ENCODE measurements at places on chromosomes 11 and 22.
A peak's percentile ranks its signal among the peaks of the same experiment; 100 is the strongest.

DNA sequence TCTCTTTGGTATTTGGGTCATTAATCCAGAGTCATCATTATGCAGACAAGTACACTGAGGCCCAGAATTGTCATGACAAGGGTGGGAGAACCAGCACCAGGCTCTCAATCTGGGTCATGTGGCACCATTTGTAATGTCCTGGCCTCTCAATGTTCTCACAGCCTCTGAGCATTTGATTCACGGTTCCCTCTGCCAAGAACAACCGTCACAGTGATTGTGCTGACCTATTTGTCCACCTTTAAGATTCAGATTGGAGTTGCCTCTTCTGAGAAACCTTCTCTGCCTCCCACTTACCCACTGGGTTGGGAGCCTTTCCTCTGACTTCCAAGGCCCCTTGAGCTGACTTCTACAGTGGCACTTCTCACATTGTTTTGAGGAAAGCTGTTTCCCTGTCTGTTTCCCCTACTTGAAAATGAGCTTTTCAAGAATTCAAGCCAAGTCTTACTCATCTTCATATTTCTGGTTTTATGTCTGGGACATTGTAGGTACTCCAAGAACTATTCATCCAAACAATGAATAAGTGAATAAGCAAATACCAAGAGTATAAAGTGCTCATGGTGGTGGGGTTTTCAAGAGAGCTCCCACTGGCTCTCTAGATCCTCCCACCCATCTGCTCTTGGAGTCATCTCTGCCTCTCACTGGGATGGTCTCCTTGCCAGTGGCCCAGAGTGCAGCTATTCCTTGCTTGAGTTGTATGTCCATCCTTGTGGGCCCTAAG is 126.4 kb upstream of the E2F8 start:
- no peak for DNase-seq

DNA sequence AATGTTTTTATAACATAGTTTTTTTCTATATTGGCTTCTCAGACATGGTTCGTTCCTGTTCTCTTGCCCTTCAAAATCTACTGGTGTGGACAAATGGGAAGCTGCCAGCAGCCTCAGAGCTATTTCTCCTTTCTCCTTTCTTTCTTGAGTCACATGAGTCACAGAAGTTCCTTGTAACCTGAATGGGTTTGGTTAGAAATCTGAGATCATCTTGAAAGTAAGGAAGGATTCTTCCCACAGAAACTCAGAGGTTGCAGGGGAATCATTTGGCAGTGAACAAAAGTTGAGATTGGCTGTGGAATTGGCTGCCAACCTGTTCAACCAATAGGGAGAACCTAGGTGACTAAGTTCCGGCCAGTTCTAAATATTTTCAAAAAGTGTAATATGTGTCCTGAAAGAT is 12.5 kb downstream of the PLET1 start:
- no peak for DNase-seq

GRCh38 chr11:65311170-65311678 is 3.4 kb upstream of the CDC42EP2 start:
- no peak for DNase-seq

DNA sequence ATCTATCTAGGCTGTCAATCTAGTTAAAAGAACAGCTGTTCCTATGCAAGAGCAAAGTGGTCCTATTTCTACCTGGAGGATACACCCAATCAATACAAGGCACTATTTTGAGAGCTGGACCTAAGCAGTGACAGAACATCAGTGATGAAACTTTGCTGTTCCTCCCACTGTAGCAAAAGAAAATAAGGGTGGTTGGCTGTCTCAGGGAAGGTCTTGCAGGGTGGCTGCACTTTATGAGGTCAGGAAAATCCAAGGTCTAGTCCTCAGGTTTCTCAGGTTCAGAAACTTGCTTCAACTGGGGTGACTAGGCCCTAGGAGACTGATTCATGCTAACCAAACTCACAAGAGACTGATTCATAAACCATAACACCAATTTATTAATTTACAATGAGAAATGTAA is 11.6 kb downstream of the CPSF7 start:
- no peak for DNase-seq

GRCh38 chr22:37985751-37986281 is 1.5 kb upstream of the SOX10 start:
- no peak for DNase-seq

- DNase-seq: no peak
These were observed 318.1 kb upstream of the PITPNB start for GRCh38 chr22:28237112-28237511.

- no peak for DNase-seq
These were observed 10.5 kb downstream of the GRIK4 start for GRCh38 chr11:120522021-120522420.

- DNase-seq: no peak
These were observed 8.5 kb downstream of the SPON1 start for GRCh38 chr11:13970986-13971385.

GRCh38 chr11:65116370-65117205 is 913 bp downstream of the ZNHIT2 start:
- peak; percentile 70 for DNase-seq

- no peak for DNase-seq
These were observed 154.3 kb downstream of the MSANTD4 start for GRCh38 chr11:105867742-105868141.

- DNase-seq: no peak
These were observed 33.1 kb upstream of the DEPDC7 start for GRCh38 chr11:32982626-32983025.

- no peak for DNase-seq
These were observed 29.0 kb upstream of the NELL1 start for GRCh38 chr11:20640401-20640800.

GRCh38 chr11:25992294-25992693 is 339.6 kb upstream of the ANO3 start:
- no peak for DNase-seq

DNA sequence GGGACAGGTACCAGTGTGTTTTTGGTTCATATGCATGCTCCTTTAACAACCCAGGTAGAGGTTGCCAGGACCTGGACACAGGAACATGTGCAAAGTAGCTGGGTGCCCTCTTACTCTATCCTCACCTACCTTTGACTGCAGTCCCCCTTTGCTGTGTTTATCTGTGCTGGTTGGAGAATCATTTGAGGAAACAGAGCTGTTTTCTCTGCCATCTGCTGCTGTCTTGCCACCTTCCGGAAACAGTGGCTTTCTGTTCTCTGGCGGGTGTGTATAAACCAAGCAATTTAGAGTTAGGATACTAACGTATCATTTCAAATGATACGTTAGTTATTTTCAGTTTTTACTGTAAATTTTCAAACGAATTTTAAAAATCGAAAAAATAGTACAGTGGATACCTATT is 171.9 kb upstream of the TTC12 start:
- no peak for DNase-seq

DNA sequence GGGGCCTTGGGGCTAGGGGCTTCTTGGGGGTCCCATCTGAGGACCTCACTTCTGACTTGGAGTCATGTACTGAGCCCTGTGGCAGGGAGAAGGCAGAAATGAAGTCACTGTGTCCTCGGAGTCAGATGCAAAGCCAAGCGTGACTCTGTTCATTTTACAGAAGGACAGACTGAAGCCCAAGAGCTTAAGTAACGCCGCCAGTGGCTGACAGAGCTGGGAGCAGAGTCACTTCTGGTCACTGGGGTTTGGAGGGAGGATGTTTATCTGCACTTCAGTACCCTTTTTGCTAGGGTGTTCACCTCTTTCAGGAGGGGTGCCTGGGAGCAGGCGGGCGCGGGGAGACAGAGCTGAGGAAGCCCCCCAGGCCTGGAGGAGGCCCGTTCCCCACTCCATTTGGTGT is 10.7 kb downstream of the CD6 start:
- DNase-seq: no peak

- no peak for DNase-seq
These were observed 38.2 kb downstream of the CYB5R2 start for GRCh38 chr11:7635137-7635536.

DNA sequence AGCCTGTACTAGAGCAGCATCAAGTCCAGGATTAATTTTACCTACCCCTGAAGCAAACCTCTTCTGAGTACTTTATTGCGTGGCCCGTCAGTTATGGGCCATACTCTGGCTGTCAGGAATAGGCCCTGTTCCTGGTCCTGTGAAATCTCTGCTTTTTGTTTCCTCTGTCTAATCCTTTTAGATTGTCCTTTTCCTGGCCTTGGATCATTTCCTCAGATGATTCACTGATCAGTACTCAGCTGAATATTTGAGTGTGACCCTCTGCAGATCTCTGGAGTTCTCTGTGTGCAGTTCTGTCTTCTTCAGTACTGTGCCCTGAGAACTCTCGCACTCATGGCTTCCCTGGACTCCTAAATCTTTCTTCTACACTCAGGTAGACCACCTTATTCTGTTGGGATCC is 123.5 kb downstream of the UVRAG start:
- DNase-seq: no peak

DNA sequence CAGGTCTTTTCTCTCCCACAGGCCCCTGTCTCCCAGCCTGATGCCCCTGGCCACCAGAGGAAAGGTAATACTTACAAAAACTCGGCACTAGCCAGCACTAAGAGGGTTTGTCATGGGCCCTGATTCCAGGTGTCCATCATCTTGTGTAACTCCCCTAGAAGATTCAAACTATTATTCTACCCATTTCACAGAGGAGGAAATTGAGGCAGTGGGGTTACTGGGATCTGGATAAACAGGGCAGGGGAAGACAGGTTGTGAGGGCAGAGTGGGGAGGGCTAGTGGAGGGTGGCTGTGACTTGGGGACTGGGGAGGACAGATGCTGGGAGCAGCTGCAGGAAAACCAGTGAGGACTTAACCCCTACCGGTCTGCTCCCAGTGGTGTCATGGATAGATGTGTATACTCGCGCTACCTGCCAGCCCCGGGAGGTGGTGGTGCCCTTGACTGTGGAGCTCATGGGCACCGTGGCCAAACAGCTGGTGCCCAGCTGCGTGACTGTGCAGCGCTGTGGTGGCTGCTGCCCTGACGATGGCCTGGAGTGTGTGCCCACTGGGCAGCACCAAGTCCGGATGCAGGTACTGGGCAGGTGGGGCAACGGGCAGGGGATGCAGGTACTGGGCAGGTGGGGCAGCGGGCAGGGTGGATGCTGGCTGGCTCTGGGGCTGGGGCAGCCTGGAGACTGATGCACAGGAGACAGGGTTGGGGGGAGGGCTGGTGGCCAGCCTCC is 1.2 kb downstream of the VEGFB start:
- DNase-seq: no peak

GRCh38 chr11:133526790-133527189 is 5.5 kb downstream of the OPCML start:
- DNase-seq: no peak

- DNase-seq: no peak
These were observed 595.3 kb upstream of the CCDC90B start for GRCh38 chr11:83881428-83881827.

DNA sequence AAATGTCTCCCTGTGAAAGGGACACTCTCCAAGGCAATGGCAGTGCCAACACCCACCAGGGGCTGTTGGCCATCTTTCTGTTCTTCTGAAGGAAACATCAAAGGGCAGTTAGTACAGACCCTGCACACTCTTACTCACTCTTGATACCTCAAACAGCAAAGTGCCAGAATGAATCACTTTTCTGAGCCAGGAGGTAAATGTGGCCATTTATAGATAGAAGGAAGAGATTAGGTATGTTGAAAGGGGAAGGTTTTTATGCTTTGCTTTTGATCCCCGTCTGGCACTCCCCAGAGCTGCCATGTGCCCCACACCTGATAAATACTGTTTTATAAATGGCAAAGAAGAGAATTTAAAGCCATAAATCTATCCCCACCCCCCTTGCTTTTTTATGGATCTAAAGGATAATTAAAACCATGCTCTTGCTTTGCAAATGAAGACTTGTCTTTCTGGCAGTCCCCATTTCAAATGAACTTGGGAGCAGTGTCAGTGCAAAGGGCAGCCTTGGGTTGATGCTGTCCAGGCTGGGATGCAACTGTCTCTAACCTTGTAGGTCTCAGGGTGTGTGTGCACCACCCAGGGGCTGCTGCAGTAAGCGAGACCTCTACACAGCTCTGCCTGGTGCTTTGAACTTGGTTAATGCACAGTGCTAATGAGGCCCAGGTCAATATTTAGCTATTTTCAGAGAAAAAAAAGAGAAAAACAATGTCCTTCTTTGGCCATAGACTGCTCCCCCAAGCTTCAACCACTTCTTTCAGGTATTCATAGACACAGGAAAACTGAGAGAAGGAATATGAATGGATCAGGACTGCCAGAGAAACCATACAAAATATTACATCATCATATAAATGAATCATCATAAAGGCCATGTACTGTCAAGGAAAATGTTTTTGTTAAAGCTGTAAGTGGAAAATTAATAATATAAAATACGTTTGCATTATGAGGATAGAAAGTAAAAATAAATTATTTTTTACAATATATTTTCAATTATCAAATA is 207.5 kb downstream of the ETS1 start:
- peak; percentile 51 for DNase-seq

DNA sequence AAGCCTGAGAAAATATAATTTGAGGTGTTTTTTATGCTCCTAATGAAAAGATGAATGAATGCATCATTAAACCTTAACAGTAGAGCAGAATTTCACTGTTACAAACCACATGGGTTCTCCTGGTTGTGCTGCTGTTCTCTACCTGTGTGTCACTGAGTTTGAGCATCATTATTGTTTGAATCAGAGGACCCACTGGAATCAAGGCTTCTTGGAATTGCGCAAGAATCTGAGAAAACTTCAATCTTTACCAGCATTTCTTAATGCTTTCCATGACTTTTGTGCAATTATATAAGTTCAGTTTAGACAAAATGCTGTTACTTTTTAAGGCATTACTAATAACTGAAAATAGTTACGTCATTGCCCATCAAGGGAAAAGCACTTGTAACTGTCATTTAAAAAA is 18.8 kb upstream of the RBX1 start:
- DNase-seq: no peak

DNA sequence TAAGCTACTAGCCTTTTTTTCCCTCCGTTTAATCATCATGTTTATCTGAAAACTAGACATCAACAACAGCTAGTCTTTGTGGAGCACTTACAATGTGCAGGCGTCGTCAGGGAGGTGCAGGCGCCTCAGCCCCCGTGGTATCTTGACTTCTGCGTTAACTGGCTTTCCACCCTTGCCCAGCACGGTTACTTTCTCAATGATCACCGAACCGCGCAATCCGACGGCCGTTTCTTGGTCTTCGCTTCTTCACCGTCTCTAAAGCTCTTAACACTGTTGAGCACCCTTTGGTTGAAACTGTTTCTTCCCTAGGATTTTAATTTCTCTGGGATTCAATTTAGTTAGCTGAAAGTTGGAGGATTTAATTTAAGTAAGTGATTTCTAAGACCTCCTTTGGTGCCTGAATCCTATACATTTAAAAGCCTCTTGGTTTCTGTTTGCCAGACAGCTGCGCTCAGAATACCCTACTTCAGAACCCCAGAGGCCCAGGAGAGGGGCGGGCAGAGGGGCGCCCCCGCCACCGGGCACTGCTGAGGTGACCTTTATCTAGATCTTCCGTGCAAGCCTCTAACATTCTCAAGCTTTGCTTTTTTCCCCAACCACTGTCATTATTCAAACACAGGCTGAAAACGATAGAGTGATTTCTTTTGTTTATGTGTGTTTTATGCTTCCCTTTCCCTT is 18.0 kb upstream of the TMEM218 start:
- DNase-seq: no peak

GRCh38 chr11:44261800-44262591 is 47.9 kb downstream of the ALX4 start:
- no peak for DNase-seq

DNA sequence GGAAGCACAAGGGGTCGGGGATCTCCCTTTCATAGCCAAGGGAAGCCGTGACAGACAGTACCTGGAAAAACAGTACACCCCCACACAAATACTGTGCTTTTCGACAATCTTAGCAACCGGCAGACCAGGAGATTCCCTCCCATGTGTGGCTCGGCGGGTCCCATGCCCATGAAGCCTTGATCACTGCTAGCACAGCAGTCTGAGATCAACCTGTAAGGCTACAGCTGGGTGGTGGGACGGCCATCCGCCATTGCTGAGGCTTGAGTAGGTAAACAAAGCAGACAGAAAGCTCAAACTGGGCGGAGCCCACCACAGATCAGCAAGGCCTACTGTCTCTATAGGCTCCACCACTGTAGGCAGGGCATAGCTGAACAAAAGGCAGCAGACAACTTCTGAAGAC is 180.2 kb upstream of the SOX6 start:
- DNase-seq: no peak

Measured in CD4-positive, alpha-beta T cell treated with Interleukin-4 for 1 hour (primary cell).